ENCODE measurements at places on chromosomes 12 and 14.

GRCh38 chr14:95467232-95467631, 49.2 kb downstream of the SYNE3 start:
- DNase-seq = no peak

- no peak for DNase-seq
These were observed 10.6 kb upstream of the ACOT1 start for GRCh38 chr14:73526036-73526984.

DNA sequence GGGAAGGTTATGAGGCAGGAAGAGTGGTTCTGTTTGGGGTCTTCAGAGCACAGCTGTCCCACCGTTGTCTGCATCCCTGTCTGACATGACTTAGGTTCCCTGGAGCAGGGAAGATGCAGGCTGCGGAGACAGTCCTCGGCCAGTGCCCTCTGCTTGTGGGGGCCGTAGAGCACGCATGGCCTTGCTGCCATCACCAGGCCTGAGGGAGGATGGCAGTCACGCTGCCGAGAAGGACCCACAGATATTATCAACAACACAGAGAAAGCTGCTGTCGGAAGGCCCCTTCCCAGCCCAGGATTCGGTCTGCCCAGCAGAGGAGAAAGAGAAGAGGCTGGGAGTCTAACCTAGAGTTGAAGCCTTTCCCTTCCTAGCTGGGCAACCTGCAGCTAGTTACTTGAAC, 35.0 kb downstream of the ERH start:
- DNase-seq = no peak

- DNase-seq = no peak
These were observed 445 bp downstream of the CERS5 start for GRCh38 chr12:50166799-50167048.
